ENCODE measurements at places on chromosomes 2 and 18.

- no peak for DNase-seq
These were observed 49.1 kb downstream of the KCNIP3 start for GRCh38 chr2:95346231-95346737.

- no peak for DNase-seq
These were observed 45.7 kb upstream of the MAPRE3 start for GRCh38 chr2:26924731-26925099.

DNA sequence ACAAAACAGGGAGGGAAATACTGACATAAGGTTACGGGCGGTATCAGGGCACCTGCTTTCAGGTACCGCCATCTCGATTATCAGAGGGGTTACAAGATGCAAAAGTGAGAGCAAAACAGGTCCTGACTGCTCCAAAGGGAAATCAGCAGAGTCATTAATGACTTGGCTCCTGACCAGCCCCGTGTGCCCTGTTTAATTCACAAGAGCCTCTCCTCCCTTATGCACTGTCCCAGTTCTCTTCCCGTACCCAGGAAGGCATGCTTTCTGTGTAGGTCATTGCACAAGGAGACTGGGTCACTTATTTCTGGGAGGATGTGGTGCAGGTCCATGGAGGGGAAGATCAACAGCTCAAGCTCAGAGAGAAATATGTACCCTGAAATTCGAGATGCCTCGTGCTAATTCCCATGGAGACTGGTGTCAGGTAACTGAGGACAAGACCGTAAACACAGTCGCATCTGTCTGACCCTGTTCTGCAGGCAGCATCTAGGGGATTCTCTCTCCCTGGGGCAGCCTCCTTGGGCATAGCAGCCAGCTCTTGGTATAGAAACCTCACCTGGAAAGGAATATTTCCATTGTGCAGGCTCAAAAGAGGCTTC, 79.9 kb downstream of the HNRNPLL start:
- no peak for DNase-seq

DNA sequence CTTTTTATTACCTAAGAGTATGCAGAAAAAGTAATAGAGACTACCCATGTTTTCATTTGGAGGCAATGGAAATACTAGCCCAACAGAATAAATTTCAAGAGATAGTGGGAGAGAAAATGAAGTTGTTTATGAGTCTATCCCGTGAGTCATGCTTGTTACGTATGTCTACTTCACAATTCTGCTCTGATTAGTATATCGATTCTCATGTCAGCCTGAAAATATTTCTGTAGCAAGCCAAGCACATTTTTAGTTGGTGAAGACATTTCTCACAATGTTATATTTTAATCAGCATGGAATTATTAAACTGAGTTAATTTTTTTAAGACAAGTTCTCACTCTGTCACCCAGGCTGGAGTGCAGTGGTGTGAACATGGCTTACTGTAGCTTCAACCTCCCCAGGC, 346.1 kb downstream of the RPRM start:
- no peak for DNase-seq

DNA sequence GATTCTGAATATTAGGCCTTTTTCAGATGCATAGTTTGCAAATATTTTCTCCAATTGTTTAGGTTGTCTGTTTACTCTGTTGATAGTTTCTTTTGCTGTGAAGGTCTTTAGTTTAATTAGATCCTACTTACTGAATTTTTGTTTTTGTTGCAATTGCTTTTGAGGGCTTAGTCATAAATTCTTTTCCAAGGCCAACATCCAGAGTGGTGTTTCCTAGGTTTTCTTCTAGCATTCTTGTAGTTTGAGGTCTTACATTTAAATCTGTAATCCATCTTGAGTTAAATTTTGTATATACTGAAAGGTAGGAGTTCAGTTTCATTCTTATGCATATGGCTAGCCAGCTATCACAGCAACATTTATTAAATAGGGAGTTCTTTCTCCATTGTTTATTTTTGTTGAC, 404.8 kb downstream of the LNPK start:
- no peak for DNase-seq

DNA sequence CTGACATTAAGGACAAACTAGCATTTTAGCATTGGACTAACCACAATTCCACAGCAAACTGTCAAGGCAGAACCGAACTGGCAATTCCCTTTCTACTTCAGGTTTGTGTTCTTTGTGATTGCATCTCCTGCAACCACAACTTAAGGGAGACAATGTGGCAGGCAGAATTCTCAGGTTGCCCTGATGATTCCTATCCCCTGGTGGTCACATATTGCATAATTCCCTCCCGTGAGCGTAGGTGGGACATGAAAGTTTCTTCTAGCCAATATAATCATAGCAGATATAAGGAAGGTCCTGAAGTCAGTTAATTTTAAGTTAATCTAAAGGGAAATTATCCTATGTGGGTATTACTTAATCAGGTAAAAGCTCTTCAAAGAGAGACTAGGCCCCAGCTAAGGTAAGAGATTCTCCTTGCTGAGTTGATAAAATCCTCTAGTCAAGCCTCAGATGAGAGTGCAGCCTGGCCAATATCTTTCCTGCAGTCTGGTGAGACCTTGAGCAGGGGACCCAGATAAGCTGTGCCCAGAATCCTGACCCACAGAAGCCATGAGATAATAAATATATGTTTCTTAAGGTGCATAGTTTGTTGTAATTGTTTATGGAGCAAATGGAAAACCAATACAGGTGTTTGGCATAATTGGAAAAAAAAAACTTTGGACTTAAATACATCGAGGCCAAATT, 45.9 kb upstream of the TNP1 start:
- DNase-seq, result no peak

DNA sequence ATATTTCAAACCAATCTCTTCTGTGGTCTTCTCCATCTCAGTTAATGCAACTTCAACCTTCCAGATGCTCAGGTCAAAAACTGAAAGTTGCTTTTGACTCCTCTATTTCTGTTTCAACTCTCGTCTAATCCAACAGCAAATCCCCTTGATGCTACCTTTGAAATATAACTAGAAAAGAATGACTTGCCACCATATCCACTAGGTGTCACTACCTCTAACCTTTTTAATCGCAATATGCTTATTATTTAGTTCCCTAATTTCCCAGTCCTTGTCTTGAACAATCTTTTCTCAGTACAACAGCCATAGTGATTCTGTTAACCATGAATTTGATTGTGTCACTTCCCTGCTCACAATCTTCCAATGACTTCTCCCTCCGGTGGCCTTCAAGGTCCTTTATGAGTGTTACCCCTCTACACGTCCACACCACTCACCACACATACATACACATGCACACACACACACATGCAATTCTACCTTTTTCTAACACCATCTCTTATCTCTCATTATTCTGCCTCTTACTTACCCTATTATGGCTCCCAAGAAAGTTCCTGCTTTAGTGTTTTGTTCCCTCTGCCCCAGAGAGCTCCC, 245.5 kb upstream of the KCNJ3 start:
- DNase-seq, result no peak

DNA sequence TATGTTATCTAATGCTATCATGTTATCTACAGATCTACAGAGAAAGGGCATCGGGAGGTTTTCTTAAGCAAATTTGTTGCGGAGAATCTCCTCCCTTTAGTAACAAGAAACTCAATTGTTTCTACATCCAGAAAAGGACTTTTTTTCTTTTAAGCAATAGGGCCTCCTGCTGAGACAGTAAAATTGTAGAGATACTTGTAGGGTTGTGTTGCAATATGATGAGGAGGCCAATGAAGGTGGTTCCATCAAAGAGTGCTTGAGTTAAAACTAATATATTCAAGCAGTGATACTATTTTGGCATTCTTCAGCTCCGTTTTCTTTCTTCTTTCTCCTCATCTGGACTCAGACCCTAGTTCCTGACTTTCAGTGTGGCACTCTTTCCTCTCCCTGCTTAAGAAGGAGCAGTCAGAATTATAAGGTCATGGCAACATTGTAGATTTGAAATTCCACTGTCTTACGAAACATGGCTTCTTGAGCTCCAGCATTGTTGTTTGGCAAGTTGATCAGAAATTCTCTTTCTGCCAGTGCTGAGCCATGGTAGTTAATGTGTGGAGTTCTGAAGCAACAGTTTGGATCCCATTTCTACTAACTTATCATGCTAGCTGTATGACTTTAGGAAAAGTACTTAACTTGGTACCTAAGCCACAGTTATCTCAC, 202.0 kb upstream of the SLC14A2 start:
- DNase-seq, result no peak

- no peak for DNase-seq
These were observed 11.0 kb downstream of the IL18R1 start for GRCh38 chr2:102366406-102367112.

Measured in vagina (tissue), 2 donors.